ENCODE measurements at places on chromosomes 3 and 15.

DNA sequence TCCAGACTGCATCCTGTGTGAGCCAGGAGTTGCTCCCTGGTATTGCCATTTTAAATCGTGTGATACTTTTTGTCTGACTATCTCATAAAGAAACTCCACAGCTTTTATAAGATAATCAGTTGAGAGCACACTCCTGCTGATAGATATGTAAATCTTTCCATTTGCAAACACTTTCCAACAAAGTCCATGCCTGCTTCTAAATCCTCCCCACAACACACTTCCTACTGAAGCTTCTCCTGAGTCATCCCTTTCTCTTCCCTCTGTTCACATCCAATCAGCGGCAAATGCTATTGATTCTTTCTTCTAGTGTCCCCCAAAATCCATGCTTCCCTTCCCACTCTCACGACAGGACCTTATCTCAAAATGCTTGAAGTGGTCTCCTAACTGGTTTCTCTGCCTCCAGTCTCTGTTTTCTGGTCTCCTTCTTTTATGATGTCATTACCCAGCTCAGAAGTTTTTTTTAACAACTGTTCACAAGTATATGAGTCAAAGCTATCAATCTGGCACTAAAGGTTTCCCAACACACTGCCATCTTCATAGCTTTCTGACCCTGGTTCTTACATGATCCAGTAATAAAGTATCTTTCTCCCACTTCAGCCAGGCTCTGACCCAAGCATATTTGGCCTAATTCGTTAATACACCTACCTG lies 4.5 kb upstream of the WWTR1 start:
- DNase-seq: no peak

- no peak for DNase-seq
These were observed 39.0 kb downstream of the CMSS1 start for GRCh38 chr3:99856437-99857220.

- no peak for DNase-seq
These were observed 280.7 kb downstream of the NFKBIZ start for GRCh38 chr3:102129760-102130608.

GRCh38 chr3:107217172-107217571 lies 160.1 kb upstream of the CCDC54 start:
- no peak for DNase-seq

GRCh38 chr3:126126286-126126685 lies 42.4 kb upstream of the SLC41A3 start:
- DNase-seq: no peak

DNA sequence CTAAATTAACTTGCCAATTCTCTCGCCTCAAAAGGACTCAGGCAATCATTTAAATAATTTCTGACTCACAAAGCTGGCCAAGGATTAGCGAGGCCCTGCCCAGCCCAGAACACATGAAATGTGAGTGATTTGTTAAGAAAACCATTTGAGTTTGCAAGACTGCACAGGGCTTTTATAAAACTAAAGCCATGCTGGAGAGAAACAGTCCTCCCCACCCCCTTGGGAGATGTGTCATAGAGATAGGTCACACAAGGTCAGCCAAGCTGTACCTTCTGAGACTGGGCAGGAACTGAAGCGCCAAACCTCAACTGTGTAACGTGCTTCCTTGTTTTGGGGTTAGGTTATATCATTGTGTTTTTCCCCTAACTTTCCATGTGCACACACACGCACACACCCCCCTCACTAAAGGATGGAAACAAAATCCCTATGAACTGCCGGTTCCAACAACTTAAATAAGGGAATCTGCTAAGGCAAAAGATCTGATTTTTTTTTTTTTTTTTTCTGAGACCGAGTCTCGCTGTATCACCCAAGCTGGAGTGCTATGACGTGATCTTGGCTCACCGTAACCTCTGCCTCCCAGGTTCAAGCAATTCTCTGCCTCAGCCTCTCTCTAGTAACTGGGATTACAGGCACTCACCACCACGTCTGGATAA lies 8.1 kb downstream of the SPATA12 start:
- DNase-seq: no peak

All from DMS 273 treated with DMSO at 0.1 percent for 48 hours (cell line).